NCI-H1694 treated with DMSO at 0.1 percent for 48 hours (cell line): ENCODE measurements at places on chromosomes 6 and 20.

GRCh38 chr6:140932909-140933308 is 1199.8 kb upstream of the GJE1 start:
- no peak for DNase-seq

DNA sequence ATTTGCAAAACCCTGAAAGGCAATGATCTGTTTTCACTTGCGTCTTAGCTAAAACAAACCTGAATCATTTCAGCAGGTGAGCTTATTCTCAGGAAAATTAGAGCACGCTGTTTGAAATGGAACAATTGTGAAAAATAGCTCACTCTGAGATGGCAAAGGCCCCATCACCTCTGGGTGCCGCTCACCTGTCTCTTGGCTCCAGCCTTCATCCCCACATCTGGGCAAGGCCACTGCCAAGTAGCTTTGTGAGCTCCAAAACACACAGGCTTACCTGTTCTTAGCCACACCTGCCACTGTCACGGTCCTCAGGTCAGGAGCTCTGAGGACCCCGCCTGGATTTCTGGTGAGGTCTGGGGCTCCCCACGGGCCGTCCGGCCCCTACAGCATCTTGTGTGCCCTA is 66.7 kb downstream of the SMOC2 start:
- DNase-seq = no peak

- no peak for DNase-seq
Observed at GRCh38 chr20:1301031-1301529, 27.9 kb downstream of the SDCBP2 start.

DNA sequence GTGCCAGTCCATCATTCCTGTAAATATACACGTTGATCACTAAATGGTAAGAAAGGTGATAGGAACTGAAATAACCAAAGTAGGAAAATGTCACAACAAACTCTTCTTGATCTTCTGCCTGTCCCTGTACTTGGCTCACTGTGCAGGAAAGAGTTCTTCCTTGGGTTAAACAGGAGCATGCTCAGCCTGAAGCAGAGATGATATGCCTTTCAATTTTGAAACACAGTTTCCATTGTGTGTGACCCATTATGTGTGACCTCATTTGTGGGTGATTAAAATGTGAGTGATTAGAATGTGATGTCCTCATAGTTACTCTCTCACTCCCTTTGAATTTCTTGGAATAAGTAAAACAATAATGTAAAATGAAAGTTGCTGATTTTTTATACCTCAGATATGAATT is 427.2 kb upstream of the AGPAT4 start:
- no peak for DNase-seq

- no peak for DNase-seq
Observed at GRCh38 chr20:59731376-59731775, 127.0 kb downstream of the PHACTR3 start.

DNA sequence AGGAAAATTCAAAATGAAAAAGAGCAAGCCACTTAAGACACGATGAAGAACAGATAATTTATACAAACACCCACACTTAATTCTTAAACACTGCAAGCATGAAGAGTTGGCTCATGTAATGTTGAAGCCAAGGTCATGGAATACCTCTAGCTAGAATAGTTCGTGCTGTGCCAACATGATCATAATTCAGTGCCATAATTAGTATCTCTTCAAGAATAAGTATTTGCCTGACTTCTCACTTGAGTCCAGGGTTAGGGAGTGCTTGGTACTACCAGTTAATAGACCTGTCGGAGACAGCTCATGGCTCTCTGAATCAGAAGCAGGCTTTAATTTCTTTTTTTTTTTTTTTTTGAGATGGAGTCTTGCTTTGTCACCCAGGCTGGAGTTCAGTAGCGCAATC is 206.3 kb downstream of the UNC5CL start:
- DNase-seq = no peak

DNA sequence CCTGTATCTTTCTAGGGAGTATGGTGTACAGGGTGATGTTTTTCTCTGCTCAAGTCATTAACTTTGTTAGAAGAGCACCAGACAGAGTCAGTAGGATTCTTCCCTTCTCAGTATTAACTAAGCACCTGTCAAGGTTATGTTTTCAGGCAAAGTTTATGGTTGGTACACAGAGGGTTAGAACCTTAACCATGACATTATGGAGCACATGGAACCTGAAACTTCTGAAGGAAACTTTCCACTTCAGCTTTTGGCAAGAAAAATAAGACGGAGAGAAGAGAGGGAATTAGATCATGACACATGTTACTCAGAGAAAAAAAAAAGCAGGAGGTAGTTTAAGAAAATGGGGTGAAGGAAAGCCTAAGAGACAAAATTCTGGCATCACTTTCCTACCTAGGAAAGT is 112.9 kb upstream of the PDE7B start:
- DNase-seq = no peak

GRCh38 chr6:53825532-53826321 is 30.9 kb downstream of the LRRC1 start:
- DNase-seq = no peak

GRCh38 chr6:56951049-56951831 is 3.7 kb upstream of the BEND6 start:
- no peak for DNase-seq

- no peak for DNase-seq
Observed at GRCh38 chr6:137224799-137225198, 5.6 kb upstream of the IFNGR1 start.

GRCh38 chr6:4018924-4019236 is 60.1 kb downstream of the FAM217A start:
- no peak for DNase-seq

DNA sequence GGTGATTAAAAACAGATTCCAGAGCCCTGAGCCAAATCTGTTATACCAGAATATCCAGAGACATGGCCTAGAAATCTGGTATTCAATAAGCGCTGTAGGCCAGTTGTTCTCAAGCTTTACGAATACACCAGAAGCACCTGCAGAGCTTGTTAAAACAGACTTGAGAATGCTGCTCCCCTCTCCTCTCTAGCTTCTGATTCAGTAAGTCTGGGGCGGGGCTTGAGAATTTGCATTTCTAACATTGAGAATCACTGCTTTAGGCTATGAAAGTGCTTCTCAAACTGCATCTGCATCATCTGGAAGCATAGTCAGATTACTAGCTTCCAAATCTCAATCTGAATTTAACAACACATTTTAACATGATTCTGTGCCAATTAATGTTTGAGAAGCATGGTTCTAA is 20.5 kb upstream of the MAN1A1 start:
- no peak for DNase-seq

DNA sequence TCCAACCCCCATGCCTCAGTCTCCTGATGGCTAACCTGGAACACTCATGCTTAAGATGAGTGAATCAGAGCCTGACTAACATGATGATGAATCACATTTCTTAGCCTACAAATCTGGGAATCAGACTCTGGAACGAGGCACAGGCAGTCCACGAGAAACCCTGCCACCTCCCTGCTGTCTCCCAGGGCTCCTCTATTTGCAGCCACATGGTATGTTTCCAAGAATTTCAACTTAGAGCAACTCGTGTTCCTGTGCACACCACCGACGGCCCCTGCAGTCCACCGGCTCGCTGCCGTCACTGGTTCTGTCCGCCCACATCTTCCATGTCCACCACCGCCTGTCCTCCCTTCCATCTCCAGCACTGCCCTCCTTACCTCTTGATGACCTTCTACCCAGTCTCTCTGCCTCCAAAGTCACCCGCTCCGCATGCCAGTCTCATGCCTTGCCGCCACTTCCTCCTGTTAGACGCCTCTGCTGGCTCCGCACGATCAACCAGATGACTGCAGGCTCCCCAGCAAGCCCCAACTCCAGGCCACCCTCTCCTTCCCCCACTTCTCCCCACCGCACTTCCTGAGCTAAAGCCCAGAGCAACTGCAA is 87.6 kb downstream of the AGPAT4 start:
- DNase-seq = no peak

GRCh38 chr6:33658982-33659689 is 38.0 kb downstream of the ITPR3 start:
- no peak for DNase-seq

GRCh38 chr6:163897030-163897429 is 482.5 kb downstream of the QKI start:
- no peak for DNase-seq

- no peak for DNase-seq
Observed at GRCh38 chr6:167760979-167761793, 65.5 kb upstream of the AFDN start.

- DNase-seq = peak; percentile 63
Observed at GRCh38 chr6:80003826-80004172, 650 bp upstream of the TTK start.

GRCh38 chr6:130853555-130854183 is 26.5 kb downstream of the SMLR1 start:
- DNase-seq = no peak

- no peak for DNase-seq
Observed at GRCh38 chr20:36308986-36309385, 2.8 kb downstream of the DLGAP4 start.

- DNase-seq = no peak
Observed at GRCh38 chr6:52620055-52620905, 43.4 kb upstream of the TRAM2 start.

GRCh38 chr6:90319044-90319443 is 22.4 kb upstream of the BACH2 start:
- no peak for DNase-seq

DNA sequence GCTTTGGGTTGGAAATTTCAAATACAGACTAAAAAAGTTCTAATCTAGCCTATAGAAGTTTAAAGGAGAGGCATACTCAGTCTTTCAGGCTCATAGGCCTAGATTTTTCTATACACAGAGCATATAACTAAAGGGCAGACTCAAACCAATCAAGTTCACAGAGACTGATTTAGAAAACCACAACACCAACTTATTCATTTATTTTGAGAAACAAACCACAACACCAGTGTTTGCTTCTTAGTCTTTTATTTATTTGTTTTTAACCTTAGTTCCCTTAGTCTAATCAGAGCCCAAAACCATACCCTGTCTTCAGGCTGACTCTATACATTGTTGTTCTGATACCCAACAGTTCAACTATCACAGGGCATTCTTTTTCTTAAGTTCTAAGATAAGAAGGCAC is 103.7 kb downstream of the REV3L start:
- no peak for DNase-seq

DNA sequence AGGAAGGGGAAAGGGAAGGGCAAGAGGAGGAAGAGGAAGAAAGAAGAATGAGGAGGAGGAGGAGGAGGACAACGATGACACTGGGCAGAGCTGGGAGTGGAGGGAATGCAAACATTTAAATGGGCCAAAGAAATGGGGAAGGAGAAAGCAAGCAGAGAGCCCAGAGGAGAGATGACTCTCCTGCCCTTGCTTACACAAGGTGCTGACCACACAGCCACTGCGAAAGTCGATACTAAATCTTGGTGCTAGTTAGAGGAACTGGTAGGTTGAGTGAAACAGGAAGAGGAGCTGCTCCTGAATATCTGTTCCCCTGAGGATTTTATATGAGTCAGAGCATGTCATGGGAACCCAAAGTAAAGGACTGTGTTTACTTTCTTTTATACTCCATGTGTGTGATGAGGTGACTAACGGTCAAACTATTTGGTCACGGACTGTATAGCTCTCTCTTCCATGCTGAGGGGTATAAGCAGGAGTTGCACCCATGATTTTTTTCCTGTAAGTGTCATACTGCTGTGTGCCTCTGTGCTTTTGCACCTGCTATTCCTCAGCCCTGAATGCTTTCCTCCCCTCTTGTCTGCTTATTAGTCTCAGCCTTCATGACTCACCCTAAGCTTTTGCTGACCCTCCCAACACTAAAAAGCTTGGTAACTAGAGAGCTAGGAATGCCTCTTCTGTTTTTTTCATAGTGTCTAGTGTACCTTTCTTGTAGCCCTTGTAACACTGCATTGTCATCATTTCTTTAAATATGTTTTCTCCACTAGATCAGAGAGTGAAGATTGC is 9.5 kb upstream of the PAQR8 start:
- DNase-seq = no peak

DNA sequence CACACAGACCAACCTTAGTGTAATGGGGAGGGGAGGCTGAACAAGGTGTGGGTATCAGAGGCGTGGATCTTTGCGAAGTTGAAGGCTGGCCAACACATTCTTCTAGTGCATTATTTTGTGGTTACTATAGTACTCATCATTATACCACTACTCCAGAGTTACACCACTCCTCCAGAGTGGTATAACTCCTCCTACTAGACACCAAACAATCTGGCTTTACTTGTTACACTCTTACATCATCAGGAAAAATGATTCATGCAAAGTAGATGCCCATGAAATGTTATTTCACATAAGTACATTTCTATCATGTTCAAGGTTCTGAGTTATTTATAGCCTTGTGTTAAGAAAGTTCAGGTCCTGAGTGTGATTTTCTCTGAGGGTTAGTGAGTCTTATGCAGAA is 443.1 kb upstream of the OPRM1 start:
- DNase-seq = no peak

- DNase-seq = no peak
Observed at GRCh38 chr6:87606199-87606598, 16.3 kb downstream of the ORC3 start.

DNA sequence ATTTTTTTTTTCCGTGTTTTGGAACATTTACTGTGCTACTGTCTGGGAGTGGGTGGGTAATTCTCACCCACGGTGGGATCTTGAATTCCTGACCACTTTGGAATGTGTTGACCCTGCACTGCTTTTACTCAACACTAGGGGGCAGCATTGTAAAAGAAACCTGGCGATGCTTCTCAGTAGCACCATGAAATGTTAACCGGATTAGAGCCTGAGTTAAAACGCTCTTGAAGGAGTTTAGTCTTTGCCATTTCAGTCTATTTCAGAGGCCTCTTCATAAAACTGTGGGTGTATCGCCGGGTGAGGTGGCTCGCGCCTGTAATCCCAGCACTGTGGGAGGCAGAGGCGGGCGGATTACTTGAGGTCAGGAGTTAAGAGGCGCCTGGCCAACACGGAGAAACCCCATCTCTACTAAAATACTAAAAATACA is 114.4 kb upstream of the PRND start:
- DNase-seq = peak; percentile 24

- no peak for DNase-seq
Observed at GRCh38 chr20:29079769-29080690, 2177.4 kb upstream of the DEFB115 start.

DNA sequence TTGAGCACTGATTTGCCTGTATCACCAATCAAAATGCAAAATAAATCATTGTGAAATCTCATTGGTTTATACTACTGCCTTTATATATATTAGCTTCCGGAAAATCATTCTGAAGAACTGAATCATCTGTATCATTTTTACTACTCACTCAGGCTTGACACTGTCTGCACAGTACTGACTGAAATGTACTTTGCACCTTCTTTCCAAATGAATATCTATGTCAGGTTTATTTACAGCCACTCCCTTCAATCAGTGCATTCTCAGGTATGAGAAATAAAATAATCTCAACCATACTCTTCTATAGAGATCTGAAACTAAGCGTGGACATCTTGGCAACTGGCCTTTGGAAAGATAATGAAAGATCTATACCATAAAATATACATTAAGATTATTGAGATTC is 2.7 kb downstream of the KHDRBS2 start:
- no peak for DNase-seq
